ENCODE measurements at places on chromosomes 6 and 20. TPM values are rescaled to one million over a fixed set of nuclear protein-coding genes. Genes with fewer than 3 reads are reported as not detected.
A peak's percentile ranks its signal among the peaks of the same experiment; 100 is the strongest.

Gene CABLES2
- total RNA-seq: 1.7 TPM

DNA sequence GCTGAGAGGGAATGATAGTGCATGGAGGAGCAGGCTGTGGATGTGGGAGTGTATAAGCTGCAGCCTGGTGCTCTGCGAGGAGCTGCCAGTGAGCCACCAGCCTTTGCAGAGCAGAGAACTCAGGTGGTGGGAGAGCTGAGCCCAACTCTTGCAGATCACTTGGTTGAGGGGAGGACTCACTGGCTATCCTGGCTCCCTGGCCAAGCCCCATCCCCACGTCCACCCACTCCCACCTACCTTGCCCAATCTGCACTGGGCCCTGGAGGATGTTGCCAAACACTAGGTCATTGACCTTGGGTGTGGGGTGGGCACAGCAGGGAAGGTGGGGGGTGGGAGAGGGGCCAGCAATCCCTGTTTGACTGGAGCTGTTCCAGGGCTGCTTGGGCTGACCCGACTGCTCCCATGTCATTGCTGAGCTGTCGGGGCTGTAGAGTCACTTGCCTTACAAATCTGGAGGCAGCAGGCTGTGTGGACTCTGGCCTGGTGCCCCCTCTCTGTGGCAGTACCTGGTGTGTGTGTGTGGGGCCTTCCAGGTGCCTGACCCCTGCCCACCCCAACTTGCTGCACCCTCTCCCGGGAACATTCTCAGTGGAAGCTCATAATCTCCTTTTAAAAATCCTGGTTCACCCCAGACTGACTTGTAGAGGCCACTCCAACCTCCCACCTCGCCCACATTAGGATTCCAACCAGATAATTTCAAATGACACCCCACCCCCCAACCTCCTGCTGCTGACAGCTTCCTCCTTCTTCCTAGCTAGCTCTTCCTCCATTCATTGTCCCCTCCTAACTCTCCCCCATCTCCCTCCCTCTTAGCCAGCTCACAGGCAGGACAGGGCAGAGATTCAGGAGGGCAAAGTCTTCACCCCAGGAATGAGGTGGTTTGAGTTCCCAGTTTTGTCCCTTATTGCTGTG, 162.3 kb downstream of the MRPL14 start:
- no peaks in the 10 kb centered on the region for H3K27me3 ChIP-seq
- H3K27ac ChIP-seq: no peak overlapping the region
- H3K36me3 ChIP-seq: no peaks in the 10 kb centered on the region
- H3K4me3 ChIP-seq: no peak overlapping the region

Gene JARID2
- 2.4 TPM for total RNA-seq

Gene STX11
- total RNA-seq: 0.47 TPM

Gene CBLN4
- 0.20 TPM for total RNA-seq

DNA sequence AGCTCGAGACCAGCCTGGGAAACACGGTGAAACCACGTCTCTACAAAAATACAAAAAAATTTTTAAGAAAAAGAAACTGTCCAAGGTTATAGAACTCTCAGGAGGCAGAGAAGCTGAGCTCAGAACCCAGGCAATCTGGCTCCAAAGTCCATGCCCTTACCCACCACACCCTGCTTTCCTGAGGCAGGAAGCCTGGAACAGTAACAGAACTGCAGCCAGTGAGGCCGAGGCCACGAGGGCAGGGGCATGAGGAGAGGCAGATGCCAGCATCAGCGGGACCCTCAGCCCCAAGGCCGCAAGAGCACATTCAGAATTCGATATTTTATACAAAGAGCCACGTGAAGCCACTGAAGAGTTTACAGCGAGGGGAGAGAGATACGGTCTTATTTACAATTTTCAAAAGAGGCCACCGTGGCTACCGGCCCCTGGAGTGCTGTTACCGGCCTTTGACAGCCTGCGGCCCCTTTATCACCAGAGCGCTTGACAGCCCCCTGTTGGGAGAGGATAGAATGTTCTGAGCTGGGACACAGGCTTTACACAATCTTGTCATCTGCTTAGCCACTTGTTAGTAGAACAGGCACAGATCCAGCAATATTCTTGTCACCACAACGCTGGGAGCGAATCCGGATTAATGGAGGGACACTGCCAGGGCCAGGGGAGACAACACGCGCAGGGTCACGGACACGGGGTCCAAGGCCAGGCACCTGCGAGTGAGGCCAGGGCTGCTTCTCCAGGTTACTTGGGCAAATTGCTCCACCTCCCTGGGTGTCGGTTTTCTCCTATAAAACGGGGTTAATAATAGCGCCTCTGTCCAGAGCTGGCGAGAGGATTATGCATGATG, 5.6 kb downstream of the SPATA2 start:
- no peak overlapping the region for H3K4me3 ChIP-seq
- DNase-seq: peak; percentile 54
- peak overlapping the region; percentile 16 for H3K27ac ChIP-seq
- no peaks in the 10 kb centered on the region for H3K27me3 ChIP-seq

Gene PAK5
- 1.0 TPM for total RNA-seq
